ENCODE measurements at places on chromosomes 4 and X.

GRCh38 chrX:70001269-70001668 is 48.5 kb downstream of the AWAT2 start:
- no peak for DNase-seq

- no peak for DNase-seq
Measured at GRCh38 chr4:163680386-163681098, 186.1 kb downstream of the TMA16 start.

GRCh38 chr4:17109126-17109525 is 210.7 kb upstream of the LDB2 start:
- no peak for DNase-seq

DNA sequence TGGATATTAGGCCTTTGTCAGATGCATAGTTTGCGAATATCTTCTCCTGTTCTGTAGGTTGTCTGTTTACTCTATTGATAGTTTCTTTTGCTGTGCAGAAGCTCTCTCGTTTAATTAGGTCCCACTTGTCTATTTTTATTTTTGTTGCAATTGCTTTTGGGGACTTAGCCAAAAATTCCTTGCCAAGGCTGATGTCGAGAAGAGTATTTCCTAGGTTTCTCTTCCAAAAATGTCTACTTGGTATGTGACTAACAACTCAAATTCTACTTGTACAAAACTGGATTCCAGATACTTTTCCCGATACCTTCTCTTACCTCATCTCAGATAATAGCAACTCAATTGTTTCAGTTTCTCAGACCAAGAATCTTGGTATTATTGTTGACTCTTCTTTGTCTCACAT is 142.4 kb upstream of the GLRA2 start:
- DNase-seq = no peak

All from T-helper 17 cell (primary cell).